ENCODE measurements at places on chromosomes 6 and 20. TPM values are rescaled to one million over a fixed set of nuclear protein-coding genes. Genes with fewer than 3 reads are reported as not detected.
A peak's percentile ranks its signal among the peaks of the same experiment; 100 is the strongest.

DNA sequence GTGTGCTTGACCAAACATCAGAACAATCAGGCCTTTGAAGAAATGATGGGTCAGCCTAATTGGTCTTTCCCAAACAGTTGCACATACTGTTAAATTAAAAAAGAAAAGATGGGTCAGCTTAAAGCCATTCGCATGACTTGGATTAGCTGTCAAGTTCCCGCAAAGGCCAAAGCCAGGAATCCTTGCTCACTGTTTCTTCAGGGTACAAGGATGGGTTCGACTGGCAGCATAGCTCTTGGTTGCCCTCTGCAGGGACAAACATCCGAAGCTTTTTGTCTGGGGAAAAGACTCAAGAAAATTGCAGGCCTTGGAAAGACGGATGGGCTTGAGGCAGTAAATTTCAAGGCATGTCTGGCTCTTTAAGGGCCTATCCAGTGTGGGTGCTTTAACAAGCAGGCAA lies 168.0 kb downstream of the HDGFL1 start:
- DNase-seq = peak; percentile 78

- DNase-seq = peak; percentile 51
These were observed 47.2 kb downstream of the TRERF1 start for GRCh38 chr6:42404484-42404883.

DNA sequence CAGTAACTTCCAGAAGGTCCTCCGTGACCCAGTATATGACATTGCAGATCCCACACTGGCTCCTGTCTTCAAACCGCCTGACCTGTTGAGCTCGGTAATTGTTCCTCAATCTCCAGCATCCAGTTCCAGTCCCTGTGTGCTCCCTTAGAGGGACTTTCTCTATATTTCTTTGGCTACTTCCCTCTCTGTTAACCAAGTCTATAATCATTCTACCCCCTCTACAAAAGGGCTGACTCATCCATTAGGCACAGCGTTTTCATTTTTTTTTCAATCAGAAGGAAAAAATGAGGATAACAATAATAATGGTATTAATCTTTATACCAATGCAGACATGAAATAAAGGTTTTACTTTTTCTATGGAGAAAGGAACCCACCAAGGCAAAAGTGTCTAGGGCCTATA lies 69.3 kb downstream of the FAM229B start:
- DNase-seq = no peak

GRCh38 chr6:75880305-75880704 lies 131.3 kb downstream of the MYO6 start:
- no peak for DNase-seq

DNA sequence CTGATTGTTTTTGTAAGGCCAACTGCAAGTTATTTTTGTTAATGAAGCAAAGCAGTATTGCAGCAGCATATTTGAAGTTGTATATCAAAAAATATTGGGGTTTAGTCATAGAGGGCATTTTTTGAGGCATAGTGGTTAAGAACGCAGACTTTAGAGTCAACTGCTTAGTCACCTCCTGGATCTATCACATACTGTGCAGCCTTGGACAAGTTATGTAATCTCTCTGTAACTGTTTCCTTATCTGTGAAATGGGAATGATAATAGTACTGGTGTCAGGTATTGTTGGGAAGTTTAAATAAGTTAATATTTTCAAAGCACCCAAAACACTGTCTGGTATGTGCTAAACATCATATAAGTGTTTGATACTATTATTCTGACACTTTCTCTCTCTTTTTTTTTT lies 27.2 kb upstream of the EFHC1 start:
- no peak for DNase-seq

GRCh38 chr6:53813096-53813495 lies 18.3 kb downstream of the LRRC1 start:
- DNase-seq = no peak

DNA sequence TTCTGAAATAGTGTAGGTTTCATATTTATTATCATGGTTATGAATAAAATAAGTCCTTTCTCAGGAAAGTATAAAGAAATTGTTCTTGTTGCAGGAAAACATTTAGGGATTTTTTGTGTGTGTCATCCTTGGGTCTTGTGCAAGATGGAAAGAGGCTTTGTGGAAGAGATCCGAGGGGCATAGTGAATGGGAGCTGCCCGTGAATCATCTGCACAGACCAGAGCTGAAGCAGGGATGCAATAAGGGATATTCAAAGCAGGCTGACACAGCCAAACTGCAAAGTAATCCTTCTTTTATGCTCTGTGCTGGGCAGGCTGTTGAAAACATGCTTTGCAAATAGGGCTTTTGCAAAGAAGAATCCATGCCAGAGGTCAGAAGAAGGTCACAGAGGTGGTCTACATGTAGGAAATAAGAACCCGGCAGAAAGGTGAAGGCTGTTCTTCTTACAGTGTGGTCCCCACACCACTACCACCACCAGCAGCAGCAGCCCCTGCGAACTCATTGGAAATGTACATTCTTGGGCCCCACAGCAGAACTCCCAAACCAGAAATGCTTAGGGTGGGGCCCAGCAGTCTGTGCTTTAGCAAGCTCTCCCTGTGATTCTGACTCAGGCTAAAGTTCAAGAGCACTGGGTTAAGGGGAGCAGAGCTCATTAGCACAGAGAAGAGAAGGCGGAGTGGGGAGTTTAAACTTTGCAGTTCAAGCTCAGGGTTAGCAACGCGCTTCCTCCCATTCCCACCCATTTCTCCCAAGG lies 237.6 kb downstream of the QKI start:
- DNase-seq = peak; percentile 10

DNA sequence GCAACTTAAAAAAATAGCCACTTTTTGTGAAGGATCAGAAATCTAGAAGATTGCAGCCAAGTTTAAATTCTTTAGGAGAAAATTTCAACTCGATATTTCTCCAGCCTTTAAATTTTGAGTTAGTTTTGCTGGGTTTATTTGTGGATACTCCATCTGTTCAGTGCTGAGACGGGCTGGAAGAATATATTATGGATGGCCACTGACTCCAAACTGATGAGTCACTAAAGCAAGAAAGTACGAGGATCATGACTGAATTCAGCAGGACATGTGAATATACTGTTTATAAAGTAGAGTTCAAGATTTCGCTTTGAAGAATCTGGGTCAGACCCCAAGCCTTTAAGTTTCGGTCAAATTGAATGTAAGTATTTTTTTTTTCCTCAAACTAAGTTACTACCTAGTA lies 199.5 kb downstream of the ADGRB3 start:
- DNase-seq = no peak

GRCh38 chr6:168638468-168639271 lies 197.7 kb downstream of the SMOC2 start:
- no peak for DNase-seq

GRCh38 chr6:84740385-84740784 lies 24.0 kb downstream of the TBX18 start:
- no peak for DNase-seq

DNA sequence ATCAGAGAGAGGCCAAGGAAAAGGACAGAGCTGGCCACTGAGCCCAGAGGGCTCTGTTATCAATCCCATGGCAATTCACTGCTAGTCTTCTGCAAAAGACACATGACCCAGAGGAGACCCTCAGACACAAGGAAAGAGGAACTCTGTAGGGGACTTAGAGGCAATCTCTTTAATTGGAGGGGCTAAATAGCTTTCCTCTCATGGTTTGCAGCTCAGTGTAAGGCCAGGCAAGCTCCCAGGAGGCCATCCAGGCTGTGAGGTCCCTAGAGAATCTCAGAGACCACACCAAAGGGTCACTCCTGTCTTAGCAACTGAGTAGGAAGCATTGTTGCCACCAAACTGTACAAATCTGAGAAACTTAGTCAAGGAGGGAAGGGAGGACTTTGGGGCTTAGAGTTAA lies 10.0 kb upstream of the HLA-DOA start:
- no peak for DNase-seq

GRCh38 chr6:11098004-11098403 lies 4.4 kb downstream of the SMIM13 start:
- DNase-seq = no peak

DNA sequence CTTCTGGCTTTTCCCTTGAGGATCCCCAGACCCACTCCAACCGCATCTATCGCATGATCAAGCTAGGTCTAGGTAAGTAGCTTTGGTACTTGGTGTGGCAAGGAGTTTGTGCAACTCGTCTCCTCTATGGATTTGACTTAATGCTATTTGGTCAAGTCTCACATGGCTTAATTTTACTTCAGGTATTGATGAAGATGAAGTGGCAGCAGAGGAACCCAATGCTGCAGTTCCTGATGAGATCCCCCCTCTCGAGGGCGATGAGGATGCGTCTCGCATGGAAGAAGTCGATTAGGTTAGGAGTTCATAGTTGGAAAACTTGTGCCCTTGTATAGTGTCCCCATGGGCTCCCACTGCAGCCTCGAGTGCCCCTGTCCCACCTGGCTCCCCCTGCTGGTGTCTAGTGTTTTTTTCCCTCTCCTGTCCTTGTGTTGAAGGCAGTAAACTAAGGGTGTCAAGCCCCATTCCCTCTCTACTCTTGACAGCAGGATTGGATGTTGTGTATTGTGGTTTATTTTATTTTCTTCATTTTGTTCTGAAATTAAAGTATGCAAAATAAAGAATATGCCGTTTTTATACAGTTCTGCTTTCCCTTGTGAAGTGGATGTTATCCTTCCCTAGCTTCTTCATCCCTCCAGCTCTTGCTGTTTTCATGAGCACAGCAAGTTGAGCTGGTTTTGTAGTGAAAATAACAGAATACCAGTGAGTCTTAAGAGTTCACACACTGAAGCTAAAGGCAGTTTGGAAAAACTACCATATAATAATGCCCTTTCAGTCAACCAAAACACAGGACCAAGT lies 3.8 kb downstream of the SLC35B2 start:
- DNase-seq = peak; percentile 50

GRCh38 chr6:159100395-159101182 lies 55.8 kb upstream of the TAGAP start:
- no peak for DNase-seq

GRCh38 chr6:134374491-134375219 lies 56.7 kb upstream of the SGK1 start:
- no peak for DNase-seq

GRCh38 chr6:6681075-6681849 lies 92.7 kb downstream of the LY86 start:
- no peak for DNase-seq

DNA sequence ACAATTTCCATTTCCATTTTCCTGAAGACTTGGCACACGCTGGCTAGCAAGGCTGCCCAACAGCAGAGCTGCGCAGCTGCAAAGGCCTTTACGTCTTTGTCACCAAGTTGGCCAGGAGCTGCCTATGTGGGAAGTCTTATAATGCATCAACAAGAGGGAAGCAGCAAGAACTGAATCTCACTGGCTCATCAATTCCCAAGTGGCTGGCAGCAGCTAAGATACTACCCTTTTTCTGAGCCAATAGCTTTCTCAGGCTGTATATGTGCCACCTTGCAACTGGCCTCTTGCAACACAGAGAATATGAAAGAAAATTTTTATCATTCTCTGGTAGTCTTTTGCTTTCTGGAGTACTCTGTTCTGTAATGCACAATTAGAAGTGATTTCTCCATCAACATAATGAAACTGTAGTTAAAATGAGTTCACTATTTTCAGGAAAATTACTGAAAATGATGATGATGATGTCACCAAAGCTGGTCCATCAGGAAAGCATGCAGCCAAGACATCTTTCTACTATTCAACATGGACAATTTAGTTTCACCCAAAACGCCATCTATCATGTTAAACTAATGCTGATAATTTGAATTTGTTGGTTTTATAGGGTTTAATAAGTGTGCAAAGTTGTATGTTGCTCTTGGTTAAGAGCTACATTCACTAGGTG lies 97.3 kb upstream of the FOXA2 start:
- DNase-seq = no peak

- DNase-seq = peak; percentile 27
These were observed 66.9 kb downstream of the FAXC start for GRCh38 chr6:99282479-99283062.

GRCh38 chr6:170456886-170457698 lies 96.0 kb downstream of the PSMB1 start:
- DNase-seq = peak; percentile 36

DNA sequence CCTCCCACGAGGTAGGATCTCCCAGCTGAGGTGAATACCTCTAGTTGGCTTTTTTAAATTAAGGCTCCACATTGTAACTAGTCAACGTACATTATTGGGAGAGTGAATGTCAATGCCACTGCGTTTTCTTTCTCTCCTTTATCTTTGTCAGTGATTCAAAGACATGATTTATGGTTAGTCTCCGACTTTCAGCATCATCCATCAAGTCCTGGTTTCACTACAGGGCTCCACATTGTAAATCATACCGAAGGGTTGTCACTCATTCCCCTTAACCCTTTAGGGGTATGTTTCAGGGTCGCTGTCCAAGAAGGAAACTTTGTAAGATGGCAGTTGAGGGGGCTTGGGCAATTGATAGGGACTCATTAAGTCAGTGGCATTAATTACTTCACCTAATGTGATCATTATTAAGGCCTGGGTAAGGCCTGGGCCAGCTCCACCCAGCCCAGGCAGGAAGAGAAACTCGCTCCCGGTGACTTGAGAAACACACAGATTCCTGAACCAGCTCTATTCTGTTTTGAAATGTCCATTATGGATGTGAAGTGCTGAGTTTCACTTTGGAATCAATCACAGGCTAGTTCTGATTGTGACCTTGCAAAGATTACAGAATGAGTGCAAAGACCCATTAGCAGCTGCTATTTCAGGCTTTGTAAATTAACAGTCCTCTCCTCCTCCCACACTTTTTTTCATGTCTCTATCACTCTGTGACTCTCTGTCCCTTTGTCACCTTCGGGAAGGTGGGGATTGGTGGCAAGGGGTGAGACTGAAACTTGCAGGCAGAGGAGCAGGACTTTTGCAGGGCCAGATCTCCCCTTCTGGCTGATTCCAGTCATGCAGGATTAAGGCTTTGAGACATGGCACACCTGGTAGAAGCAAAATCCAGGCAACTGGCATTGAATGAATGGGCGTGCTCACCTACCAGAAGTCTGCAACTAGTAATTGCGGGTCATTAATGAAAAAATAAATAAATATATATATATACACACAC lies 222.4 kb downstream of the TSHZ2 start:
- DNase-seq = no peak

DNA sequence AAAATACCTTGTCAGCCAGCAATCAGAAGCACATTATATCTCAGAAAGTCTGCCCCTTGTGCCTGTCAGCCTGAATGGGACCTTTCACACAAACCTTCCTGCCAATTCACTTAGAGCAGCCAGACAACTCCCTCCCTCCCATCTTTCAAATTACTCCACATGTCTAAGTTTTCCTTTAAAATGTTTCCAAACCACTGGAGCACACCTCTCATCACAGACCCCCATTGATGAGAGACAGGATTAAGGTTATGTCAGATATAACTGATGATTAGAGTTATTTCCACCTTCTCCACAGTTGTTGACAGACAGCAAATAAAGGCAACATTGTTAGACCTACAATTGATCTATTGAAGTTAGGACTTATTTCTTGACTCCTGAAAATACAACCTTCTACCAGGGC lies 408.4 kb downstream of the PLCB1 start:
- DNase-seq = no peak

- DNase-seq = peak; percentile 86
These were observed 43.2 kb downstream of the LY86 start for GRCh38 chr6:6631534-6632276.

CLIC5 gene
- polyA plus RNA-seq = 10.5 TPM

BHLHE23 gene
- not detected for polyA plus RNA-seq

SLX4IP gene
- polyA plus RNA-seq = 2.5 TPM

MAS1 gene
- not detected for polyA plus RNA-seq

SAPCD1 gene
- polyA plus RNA-seq = 2.1 TPM

ZNF341 gene
- 3.1 TPM for polyA plus RNA-seq

MPIG6B gene
- not detected for polyA plus RNA-seq

DPPA5 gene
- not detected for polyA plus RNA-seq

RPS21 gene
- 374 TPM for polyA plus RNA-seq

PCK1 gene
- polyA plus RNA-seq = not detected
